ENCODE measurements at places on chromosomes 5 and 9.

GRCh38 chr9:114098936-114099668 is at the start of gene KIF12:
KIF12 (minus strand) TSS chr9:114099292; CDS start chr9:114099276, 16 bp downstream.
- no peak for DNase-seq

- DNase-seq, result no peak
Observed at GRCh38 chr5:44536650-44537260, 147.5 kb upstream of the FGF10 start.

GRCh38 chr5:150590979-150591695 is 49.3 kb upstream of the SYNPO start:
- DNase-seq, result no peak

DNA sequence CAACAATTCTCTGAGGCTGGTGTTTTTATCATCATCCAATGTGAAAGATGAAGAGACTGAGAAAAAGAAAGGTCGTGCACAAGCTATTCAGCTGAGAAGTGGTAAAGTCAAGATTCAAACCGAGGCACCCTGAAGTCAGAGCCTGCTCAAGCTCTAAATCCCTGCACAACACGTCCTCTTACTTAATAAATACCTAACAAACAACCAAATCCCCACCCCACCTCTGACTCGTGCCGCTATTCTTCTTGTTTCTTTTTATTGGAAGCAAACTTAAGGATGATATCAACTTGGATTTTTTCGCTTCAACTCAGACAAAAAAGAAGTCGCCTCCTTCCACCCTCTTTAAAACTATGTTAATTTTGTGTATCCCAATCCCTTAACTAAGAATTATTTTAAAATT is 140.2 kb downstream of the CEP120 start:
- DNase-seq, result no peak

Measured in T-helper 1 cell (primary cell).